ENCODE measurements at places on chromosomes 5 and 9.

DNA sequence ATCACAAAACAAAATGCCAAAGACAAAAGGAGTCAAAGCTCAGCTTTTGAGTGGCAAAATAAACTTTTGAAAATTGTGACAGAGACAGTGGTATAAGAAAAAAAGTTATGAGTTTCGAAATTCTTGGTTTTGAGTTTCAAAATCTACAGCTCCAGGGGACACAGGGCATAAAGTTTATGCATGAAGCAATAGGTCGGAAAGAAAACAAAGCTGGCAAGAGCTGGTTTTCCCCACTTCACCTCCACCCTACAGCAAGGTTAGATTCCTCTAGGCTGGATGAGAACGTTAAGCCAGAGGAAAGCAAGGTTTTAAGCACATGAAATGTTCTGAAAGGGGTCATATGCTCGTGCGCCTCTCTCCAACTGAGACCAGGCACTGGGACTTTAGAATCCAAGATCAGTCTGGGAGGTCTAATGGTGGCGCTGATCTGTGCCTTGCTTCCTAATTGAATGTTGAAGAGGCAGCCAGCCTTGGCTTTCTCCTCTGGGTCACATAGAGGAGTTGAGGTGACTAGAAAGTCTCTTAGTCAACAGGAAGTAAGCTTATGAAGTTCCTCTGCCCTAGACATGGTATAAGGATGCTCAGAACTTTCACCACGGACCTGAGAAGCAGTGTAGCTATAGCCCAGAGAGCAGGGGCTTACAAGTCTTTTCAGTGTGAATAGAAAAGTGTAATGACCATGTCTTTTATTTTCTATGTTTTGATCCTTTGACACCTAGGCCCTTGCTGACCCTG is 167.7 kb upstream of the DMAC1 start:
- no peak for DNase-seq

DNA sequence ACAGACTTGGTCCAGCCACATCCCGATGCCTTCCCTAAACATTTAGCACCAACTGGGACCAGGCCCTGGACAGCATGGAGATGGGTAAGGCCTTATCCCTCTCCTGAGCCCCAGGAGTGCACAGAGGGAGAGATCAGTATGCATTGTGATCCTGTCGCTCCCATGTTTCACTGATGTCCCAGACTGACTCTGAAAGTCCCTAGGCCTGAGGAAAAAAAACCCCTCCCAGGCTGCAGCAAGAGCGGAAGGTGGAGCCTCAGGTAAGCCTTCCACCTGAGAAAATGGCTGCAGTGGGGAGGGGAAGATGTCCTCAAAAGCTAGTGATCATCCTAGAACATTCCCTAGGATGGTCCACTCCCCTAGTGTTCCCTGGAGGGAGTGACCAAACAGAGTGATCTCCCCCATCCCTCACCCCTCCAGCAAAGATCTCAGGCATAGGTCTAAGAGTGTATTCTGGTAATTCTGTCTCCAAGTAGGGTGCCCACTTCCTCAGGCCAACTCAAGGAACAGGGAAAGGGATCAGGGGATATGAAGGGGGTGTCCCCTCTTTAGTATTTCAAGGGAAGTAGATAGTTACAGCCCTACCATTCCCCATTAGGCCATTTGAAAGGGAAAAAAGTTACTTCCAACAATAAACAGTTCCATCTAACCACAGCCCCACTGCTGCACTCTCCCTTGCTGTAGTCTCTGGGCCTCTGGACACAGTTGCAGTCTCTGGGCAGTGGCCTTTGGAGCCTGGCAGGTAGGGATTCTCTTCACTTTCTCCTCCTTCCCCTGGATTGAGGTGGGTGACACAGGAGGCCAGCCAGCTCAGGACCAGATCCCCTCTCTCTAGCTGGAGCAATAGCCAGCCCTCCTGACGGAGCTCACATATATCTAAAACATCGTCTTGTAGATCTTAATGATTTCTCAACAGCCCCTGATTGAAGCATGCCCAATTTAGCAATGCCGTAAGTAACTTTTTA is 6.8 kb upstream of the CXXC5 start:
- DNase-seq, result no peak

GRCh38 chr9:110918316-110919049 is 119.8 kb downstream of the LPAR1 start:
- DNase-seq, result peak; percentile 87

DNA sequence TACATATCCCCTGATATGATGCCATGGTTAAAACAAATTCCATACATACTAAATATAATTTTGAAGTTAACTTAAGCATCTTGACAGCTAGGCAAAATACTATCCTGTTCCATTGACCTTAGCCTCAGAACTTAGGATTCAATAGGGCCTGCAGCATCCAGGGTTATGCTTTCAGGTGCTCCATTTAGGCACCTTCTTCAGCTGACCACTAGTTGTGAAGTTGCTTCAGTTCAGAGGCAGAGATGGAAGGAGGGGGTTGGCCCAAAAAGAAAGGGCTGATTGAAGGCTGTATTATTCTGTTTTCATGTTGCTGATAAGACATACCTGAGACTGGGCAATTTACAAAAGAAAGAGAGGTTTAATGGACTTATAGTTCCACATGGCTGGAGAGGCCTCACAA is 7.0 kb upstream of the NREP start:
- no peak for DNase-seq

GRCh38 chr5:50302815-50303490 is 138.1 kb downstream of the EMB start:
- no peak for DNase-seq

DNA sequence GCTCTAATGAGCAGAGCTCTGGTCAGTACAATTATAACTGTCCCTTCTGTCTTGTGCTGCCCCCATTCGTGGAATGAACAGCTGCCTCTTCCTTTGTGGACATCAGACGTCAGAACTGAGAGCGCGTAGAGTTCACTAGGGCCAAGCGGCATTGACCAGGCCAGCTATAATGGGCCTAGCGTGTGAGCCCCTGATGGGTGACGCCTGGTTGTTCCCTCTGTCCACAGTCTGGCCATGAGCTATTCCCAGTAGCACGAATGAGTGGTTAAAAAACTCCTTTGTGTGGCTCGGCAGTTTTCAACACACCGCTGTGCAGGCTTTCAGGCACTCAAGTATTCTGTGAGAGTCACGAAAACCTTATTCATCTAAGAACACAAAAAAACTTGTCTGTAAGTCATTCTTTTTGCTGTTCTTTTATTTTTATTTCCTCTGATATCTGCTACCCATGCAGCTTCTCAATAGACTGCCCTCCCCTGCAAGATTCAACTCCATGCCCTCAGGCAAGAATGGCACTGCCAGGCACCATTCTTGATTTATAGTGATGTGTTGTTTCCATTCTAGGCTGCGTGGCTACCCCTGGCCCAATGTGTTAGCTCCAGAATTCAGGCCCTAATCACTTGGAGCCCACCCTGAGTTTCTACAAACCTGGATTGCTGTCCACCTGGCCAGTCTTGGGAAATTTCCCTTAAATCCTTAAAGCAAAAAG is 52.5 kb downstream of the ANKDD1B start:
- no peak for DNase-seq

DNA sequence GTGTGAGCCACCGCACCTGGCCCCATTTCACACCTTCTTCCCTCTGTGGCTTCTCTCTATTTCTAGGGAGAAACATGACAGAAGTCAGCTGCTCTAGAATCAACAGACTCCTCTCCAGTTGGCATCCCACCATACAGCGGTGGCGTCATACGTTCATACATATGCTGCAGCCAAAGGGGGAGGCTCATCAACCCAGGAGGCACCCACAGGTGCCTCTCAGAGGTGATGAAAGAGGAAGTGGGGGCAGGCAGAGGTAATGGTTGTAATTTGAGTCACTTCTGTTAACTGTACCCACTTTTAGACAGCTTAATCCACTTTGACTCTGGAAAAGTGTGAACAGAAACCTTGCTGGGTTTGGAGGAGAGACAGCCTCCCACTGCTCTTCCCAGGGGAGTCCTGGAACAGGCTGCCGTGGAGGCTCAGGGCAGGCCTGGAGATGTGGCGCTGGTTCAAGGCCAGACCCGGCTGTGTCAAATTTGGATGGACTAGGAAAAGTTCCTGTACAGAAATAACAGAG is 47.3 kb upstream of the SUB1 start:
- no peak for DNase-seq

DNA sequence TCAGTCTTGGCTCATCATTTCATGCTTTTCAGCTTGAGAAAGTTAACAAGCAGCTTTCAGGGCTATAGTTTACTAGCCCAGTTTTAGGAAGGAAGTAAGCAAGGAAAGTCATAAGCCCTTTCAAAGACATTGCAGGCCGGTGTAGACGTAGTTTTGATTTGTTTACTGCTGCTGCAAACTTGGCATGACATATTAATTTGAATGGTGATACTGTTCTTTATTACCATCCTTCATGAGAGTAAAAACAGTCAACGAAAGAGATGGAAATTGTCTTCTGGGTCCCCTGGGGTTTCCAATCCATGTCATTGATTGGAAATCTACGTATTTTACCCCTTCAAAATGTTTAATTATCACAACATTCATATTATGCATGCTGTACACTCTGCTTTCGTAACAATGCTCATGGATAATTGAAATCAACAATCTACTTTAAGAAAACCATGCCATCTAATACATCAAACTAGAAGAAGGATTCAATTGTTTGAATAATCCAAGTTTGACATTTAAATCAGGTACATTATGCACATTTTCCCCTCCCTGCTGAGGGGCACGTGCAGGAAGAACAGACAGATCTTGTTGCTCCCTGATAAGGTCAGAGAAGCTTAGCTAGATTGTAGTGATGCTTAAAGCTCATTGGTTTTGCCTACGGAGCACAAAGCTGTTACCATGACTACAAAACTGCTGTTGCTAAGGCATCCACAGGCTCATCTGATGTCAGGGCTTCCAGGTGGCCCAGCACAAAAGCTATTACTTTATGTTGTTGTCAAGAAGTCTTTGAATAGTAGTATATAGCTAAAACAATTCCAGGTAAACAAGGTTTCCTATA is 139.9 kb upstream of the PRLR start:
- no peak for DNase-seq

DNA sequence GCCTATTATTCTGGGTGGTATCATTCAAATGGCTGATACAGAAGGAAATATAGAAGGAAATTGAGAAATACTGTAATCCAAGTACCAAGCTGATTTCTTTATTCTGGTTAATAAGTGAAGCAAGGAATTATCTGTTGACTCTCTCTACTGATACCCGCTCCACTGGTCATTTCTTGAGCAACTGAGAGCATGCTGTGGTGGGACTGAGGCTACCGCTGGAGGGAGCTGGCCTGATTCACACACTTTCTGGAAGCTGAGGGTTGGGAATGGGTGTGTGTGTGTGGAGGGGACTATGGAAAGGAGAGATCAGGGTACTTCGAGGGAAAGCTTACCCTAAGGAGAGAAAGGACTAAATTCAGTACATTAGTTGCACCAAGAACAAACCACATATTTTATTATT is 104.1 kb downstream of the UGCG start:
- DNase-seq, result no peak

- DNase-seq, result peak; percentile 25
These were observed 36.6 kb downstream of the TTLL11 start for GRCh38 chr9:122056484-122056883.

DNA sequence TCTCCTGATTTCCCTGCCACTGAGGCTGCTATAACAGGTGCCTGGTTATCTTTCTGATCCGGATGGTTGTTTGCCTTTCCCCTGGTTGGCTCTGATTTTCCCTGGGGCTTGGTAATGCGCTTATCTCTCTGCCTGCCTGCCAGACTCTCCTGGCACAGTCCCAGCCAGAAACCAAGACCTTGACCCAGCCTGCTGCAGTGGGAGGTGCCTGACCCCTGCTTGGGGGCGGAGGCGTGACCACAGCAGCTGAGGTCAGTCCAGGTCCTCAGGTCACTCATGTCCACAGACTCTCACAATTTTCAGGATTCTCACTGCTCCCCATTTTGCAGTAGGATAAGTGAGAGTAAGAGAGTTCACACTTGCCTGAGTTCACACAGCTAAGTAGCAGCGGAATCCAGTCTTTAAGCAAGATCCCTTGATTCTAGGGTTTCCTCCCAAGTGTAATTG is 24.4 kb upstream of the SYNPO start:
- DNase-seq, result no peak

DNA sequence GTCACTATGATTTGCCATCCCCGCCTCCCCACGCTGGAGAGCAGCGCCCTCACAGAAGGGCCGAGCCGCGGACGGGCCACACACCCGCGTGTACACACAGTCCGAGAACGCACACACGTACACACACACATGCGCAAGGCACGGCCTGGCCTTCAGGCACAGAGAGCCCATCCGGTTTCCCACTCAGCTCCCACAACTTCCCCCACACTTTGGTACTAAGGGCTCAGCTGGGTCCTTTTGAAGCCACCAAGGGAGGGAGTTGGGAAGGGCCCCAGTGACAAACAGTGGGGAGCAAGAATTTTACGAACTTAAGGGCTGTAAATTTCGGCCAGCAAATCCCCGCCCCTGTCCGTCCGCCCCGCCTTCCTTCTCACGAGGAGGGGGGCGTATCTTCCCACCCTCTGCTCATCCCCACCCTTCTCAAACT is 133.3 kb upstream of the HAND1 start:
- no peak for DNase-seq

DNA sequence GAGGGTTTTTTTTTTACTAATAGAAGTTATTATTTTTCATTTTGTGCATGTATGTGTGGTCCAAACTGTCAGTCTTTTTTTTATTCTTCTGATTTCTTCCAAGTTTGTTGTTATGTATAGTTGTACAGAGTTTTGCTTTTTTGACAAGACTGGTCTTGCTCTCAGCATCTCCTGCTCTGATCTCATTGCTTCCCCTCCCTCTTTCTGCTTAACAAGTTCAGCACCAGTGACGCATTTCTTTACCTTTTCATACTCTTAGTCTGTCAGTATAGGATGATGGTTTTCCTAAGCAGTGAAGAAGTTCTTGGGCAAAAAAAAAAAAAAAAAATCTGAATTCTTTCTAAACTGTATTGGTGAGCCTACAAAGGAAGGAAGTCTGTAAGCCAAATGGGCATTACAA is 135.1 kb downstream of the CD180 start:
- no peak for DNase-seq

- DNase-seq, result peak; percentile 45
These were observed 22.0 kb upstream of the ARHGAP26 start for GRCh38 chr5:142748132-142748531.

DNA sequence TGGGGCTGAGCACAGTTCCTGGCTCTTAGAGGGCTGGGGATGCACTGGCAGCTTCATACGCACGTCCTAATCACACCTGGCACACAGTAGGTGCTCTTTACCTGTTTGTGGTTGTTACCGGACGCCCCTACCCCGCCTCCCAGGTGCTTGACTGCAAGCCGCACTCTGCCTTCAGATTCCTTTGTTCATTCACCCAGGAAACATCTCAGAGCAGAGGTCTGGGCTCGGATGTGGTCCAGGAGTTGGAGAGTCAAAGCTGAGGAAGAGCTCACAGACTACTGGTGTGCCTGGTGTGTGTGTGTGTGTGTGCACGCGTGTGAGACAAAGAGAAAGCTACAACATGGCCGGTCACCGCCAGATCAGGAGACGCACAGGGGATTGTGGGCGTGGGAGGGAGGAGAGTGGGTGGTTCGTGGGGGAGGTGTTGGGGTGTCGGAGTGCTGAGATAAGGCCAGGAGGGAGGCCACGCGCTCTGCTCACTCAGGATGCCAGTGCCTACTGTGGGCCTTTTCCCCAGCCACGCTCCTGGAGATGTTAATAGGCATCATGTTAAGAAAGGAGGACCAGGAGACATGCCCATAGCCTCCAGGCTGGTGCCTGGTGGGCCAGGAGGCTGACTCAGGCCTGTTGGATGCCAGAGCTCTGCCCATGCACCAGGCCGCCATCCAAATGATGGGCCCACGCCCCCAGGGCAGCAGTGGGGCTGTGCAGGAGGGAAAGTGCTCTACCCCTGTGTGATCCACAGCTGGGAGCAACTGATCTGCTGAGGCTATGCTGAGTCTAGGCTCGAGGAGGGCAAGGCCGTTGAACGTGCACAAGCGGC is 39.9 kb downstream of the CRB2 start:
- DNase-seq, result no peak
